ENCODE measurements at places on chromosomes 3 and 15.

GRCh38 chr3:119697394-119697793 is 5.4 kb upstream of the CFAP91 start:
- DNase-seq: no peak

DNA sequence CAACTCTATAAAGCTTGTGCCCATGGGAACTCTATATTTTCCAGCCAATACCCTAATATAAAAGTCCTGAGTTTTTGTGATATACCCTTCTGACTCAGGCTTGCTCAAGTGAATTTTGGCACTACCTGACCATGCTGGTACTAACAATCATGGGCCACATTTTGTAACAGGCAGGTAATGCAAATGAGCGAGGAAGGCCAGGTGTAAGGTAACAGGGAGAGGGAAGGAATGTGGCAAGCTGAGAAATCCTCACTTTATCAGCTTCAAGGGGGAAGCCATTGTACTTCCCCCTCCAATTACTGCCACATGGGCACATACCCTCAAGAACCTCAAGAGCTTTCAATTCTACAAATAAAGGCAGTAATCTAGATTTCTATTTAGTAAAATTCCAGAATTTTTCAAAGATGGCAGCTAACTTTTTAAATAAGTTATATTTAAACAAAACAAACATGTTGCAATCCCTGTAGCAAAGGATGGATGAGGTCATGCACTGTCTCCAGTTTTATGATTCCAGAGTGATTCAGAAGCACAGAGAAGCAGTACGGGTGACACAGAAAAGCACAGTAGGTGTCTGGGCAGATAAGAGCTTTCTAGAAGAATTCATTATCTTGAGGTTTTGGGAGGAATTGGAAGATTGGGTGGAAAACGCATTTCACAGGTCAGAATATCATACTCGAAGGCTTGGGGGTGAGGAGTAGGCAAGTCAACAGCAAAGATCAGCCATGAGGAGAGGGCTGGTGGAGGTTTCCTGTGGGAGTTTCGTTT is 87.6 kb downstream of the FOXP1 start:
- no peak for DNase-seq

DNA sequence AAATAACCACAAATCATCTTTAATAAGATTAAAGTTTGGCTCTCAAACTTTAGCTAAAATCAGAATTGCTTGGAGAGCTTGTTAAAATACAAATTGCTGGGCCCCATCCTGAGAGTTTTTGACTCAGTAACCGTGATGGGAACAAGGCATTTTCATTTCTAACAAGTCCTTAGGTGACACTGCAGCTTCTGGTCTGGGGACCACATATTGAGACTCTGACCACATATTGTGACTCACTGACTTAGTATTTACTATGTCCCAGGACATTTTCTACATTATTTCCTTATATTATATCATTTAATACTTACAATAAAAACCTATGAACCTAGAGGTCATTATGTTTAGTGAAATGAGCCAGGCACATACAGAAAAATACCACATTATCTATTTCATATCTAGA is 164.5 kb downstream of the ZMAT3 start:
- no peak for DNase-seq

GRCh38 chr3:141201122-141201521 is 30.5 kb upstream of the PXYLP1 start:
- DNase-seq: no peak

DNA sequence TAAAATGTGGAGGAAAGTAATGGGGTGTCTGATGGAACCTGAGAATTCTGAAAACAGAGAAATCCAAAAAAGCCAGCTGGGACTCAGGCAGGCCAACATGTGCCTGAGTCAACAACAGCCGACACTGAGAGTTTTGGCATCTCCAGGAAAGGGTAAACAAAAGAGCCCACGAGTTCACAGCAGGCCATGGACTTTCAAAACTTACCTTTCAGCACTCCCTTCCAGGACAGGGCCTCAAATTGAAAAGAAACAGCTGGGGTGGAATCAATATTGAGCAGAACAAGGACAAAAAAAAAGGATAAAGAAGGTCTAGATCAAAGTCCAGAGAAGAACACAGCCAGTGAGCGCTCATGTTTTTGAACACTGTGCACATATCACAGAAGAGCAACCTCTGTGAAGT is 735.4 kb upstream of the GRM7 start:
- DNase-seq: no peak

DNA sequence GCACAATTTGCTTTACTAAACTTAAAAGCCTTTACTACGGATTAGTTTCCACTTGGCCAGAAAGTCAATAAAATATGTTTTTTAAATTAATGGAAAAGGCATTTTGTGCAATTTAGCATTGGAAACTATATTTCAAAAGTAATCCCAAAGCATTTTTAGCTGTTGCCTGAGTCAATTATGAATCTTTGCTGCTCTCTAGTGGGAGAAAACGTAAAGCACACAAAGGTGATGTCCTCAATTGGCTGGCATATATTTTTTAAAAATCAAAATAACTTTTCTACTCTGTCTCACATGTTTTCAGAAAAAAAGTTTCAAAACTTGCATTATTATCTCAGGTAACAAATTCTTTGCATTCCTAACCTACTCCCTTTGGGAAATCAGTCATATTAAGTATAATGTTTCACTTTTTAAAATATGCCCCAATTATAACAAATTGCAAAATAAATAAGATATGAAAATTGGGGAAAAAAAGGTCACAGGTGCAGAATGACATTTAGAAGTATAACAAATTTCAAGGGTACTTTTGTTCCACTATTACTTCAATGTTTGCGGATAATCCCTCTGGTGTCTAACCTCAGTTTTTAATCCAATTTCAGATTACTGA is 47.2 kb upstream of the TEX55 start:
- no peak for DNase-seq

- DNase-seq: no peak
Measured at GRCh38 chr15:93451265-93451664, 362.3 kb upstream of the RGMA start.

DNA sequence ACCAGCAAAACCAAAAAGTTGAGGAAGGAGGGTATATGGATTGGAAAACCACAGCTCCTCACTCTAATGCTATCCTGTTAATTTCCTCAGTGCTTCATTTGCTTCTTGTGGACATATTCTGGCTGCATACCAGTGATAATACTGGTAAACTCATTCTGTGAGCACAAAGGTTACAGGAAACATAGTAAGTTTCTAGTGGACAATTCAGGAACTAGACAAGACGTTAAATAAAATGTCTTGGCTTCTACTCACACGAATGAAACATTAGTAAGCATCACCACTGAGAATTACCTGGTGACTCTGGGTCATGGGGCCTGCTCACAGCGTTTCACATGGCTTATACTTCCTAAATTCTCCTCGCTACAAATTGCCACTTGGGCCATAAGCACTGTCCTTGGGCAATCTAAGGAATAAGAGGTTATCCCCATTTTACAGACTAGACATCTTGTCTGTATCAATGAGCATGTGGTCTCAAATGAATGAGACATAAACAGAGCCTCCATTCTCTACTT is 20.1 kb upstream of the PPIB start:
- no peak for DNase-seq

DNA sequence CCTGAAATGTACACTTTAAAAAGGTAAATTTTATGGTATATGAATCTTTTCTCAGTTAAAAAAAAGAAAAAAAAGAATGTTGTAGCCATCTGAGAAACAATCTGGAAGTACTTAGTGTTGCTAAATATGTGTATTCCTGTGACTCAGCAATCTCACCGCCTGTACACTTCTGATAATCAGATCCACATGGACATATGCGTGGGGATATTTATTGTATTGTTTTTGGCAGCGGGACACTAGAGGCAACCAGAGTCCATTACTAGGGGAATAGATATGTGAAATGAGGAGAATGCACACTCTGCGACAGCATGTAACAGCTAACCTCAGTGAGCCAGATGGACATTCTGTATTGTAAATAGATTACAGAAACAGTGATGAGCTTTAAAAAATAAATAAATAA is 65.4 kb downstream of the AQP9 start:
- DNase-seq: no peak

- no peak for DNase-seq
Measured at GRCh38 chr3:123396171-123397049, 52.5 kb downstream of the ADCY5 start.

GRCh38 chr3:194817592-194817930 is 131.9 kb downstream of the FAM43A start:
- no peak for DNase-seq

- DNase-seq: no peak
Measured at GRCh38 chr15:96345560-96346399, 15.3 kb downstream of the NR2F2 start.

DNA sequence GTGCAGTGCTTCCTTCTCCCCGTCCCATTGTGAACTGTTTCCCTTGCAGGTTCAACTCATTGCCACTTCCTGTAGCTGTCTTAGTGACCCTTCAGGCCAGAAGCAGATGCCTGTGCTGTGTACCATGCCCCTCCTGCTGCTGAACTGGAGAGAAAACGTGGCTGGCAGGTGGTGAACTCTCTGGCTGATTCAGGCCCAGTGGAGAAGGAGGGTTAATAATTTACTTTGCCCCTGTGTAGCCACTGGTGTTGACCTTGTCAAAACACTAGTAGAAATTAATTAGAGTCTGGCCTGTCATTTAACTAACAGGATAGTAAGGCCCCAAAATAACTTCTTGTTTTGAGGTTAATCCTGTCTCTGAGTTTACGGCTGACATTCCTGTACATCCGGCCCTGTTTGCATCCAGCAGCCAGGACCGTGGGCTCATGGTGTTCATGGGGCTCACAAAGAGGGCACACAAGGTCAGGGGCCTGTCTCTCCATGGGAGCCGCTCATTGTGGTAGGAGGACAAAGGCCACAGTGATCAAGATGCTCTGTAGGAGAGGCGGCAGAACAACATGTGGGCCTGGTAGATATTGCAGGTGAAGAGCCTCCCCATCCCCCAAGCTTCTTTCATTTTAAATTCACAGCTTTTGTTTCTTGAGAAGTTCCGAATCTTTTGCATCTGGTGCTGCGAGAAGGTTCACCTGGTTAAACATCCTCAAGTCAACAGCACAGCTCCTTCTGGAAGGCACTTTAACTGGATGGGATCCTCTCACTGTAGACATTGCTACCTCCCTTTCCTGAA is 101.6 kb downstream of the CGNL1 start:
- DNase-seq: no peak

GRCh38 chr3:121748680-121749275 is 763 bp downstream of the GOLGB1 start:
- DNase-seq: no peak

DNA sequence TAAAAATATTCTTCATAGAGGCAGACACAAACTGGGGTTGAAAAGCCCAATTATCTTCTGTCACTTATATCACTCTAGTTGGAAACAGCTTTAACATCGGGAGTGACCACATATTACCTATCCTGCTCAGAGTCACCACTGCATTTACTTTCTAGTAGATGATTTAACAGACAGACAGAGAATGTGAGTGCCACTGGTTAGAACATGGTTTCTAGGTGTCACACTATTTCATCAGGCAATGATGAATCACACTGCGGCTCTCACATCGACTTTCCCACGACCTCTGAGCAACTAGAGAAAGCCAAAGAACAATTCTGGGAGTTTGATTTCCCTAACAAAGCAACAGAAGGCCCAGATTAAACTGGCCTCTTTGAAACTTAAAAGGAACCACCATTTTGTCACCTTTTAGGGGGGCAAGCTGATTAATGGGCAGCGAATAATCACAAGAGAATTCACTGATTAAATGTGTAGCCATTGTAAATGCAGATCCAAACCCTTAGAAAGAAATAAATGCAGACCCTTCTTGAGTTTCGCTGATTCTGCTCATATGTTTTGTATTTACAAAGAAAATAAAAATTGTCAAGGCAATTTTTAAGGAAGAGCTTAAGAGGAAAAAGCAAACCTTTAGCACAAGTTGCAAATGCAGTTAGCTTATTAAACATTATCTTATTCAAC is 112.6 kb upstream of the KBTBD8 start:
- no peak for DNase-seq

DNA sequence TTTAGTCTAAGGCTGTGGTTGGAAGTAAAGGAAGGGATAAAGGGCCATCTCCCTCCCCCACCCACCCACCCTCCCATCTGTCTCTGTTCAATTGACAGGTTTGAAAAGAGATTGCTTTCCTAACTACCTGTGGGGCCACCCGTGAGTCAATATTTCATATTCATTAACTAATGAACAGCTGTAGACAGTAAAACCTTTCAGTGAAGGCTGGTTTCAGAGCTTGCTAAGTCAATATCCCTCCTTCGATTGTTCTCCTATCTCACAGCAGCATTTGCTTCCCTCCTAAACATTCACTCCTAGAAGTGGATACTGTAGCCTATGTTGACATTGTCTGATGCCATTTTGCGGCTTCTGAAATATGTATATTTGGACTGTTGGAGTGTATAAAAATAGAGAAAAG is 85.9 kb upstream of the SYNPR start:
- no peak for DNase-seq

- DNase-seq: no peak
Measured at GRCh38 chr3:179292450-179292849, 30.4 kb upstream of the ZNF639 start.

DNA sequence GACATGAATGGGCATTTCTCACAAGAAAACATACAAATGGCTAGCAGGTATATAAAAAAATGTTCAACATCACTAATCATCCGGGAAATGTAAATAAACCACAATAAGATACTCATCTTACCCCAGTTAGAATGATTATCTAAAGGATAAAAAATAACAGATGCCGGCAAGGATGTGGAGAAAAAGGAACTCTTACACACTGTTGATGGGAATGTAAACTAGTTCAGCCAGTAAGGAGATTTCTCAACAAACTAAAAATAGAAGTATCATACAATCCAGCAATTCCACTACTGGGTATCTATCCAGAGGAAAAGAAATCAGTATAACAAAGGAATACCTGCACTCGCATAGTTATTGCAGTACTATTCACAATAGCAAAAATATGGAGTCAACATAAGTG is 124.2 kb downstream of the SATB1 start:
- DNase-seq: no peak

- no peak for DNase-seq
Measured at GRCh38 chr3:19364148-19364547, 215.8 kb downstream of the KCNH8 start.

- no peak for DNase-seq
Measured at GRCh38 chr3:68256635-68257223, 602.3 kb upstream of the SUCLG2 start.

- DNase-seq: no peak
Measured at GRCh38 chr15:60594071-60594470, 115.1 kb upstream of the ICE2 start.

- DNase-seq: peak; percentile 26
Measured at GRCh38 chr3:128804017-128804810, 75.2 kb upstream of the ACAD9 start.

GRCh38 chr3:184275961-184276910 is at the start of gene ECE2:
Gene ECE2, plus strand, starts transcription at chr3:184276022. Its CDS starts 132 bp downstream, at chr3:184276154.
- no peak for DNase-seq

Measured in NCI-H2107 (cell line).